ENCODE measurements at places on chromosomes 2 and 18. TPM values are rescaled to one million over a fixed set of nuclear protein-coding genes. Genes with fewer than 3 reads are reported as not detected.

ZNF407 gene
- 4.8 TPM for total RNA-seq

DNA sequence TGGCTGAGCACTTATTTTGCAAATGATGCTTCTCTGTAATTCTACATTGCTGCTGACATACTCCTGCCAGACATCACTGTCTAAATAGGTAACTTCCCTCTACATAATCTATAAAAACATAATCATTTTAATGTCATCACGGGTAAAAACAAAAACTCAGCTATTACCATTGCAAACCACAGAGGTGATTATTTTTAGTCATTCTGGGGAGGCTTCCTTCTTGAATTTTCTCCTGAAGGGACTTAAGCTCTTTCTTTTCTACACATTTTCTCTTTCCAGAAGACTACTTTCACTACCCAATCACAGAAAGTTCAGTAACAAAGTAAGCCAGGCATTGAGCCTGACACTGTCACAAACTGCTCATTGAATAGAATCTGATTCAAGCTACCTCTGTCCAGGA lies 40.4 kb upstream of the NFU1 start:
- DNase-seq = no peak

DNA sequence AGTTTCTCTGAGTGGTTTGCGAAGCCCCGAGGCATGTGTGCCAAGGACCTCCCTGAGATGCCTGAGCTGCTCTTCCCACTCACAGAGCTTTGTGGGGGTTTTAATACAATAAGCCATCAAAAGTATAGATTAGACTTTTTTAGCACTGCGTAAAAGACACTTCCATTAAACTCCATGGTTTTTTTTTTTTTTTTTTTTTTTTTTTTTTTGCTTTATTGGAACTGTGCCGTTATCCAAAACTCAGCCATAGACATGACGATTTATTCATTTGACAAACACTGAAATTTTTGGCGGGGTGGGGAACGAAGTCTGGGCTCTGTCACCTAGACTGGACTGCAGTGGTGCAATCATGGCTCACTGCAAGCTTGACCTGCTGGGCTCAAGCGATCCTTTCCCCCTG lies 18.4 kb downstream of the NPPC start:
- DNase-seq = no peak

TCF23 gene
- total RNA-seq = not detected

- no peak for DNase-seq
Observed at GRCh38 chr2:20147351-20147750, 77.6 kb downstream of the SDC1 start.

CLHC1 gene
- total RNA-seq = 2.1 TPM

SH3RF3 gene
- total RNA-seq = 4.3 TPM

- peak; percentile 47 for DNase-seq
Observed at GRCh38 chr2:200189964-200190363, 116.5 kb upstream of the SPATS2L start.

DNA sequence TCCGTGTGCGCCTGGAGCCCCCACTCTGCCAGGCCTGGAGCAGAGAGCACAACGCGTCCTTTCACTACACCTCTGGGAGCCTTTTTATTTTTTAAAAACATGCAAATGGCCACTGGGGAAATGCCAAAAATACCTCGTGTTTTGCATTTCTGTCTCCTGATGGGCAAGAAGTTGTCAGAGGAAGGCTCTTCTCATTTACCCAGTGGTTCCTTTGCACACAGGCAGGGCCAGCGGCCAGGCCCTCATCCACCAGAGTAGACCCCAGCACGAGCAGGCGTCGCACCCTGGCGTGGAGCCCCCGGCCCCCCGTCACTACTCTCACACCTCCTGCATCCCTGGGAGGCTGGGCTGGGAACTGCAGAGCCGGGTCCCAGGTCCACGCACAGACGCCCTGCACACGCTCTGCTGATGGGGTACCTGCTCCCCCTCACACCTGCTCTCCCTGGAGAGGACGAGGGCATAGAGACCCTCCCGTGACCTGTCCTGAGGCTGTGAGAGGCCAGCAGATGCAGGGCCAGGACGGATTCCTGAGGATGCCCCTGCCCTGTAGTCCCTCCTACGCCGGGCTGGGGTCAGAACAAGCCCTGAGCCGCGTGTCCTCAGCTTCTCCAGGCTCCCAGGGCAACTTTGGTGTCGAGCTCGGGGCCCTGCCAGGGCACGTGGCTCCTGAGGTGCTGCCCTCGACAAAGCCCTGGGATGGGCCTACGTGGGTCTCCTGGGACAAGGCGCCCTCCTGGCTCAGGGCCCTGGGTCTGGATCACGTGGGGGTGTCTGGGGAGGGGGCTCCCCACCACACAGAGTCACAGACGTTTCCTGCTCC lies 65.0 kb downstream of the NFATC1 start:
- no peak for DNase-seq

- DNase-seq = no peak
Observed at GRCh38 chr2:19723021-19723420, 178.8 kb downstream of the TTC32 start.

- DNase-seq = peak; percentile 88
Observed at GRCh38 chr18:75544496-75544895, 117.0 kb upstream of the SMIM21 start.

ADD2 gene
- not detected for total RNA-seq

- peak; percentile 70 for DNase-seq
Observed at GRCh38 chr2:160493227-160494028, at the start of gene RBMS1. Gene RBMS1 (minus strand): TSS chr2:160493807. CDS start chr2:160493363, 444 bp downstream.

NEURL3 gene
- 0.48 TPM for total RNA-seq

- peak; percentile 48 for DNase-seq
Observed at GRCh38 chr2:127254386-127254981, 34.4 kb upstream of the CYP27C1 start.

DNA sequence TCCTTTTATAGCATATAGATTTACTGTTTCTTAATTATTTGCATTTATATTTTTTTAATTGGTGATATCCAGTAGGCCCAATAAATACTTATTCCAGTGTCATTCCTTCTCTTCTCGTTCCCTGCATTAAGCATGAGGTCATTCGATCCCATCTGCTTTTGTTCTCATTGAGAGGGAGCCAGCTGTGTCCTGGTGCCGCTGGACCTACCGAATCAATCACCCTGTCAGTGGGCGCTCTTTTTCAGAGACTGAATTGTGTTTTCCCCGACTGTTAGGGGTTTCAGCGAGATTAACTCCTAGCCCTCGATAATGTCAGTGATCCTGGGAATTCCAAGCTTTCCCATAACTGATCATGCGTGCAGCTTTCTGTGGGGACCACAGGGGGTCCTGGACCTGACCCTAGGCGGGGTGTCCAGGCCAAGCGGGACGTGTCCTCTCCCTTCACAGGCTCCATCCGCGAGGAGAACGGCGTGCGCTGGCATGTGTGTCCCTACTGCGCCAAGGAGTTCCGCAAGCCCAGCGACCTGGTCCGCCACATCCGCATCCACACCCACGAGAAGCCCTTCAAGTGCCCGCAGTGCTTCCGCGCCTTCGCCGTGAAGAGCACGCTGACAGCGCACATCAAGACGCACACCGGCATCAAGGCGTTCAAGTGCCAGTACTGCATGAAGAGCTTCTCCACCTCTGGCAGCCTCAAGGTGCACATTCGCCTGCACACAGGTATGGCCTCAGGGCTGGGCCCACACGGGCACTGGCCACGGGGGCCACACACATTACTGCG lies 72.4 kb downstream of the ZNF236 start:
- no peak for DNase-seq

DNA sequence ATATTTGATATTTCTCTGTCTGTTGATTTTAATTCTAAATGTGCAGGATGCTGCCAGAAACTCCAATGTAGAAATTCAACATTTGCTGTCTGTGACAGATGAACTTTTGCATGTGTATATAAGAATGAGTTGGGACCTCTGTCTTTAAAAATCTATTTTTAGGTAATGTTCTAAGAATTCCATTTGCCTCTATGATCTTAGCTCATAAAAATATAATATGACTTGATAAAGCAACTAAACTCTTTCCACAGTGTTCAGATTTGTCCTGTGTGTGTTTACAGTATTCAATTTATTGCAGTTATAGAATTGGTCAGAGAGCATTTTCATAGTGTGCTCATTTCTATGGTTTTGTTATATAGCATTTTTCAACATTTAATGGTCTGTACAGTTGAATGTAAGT lies 33.6 kb downstream of the RNMT start:
- no peak for DNase-seq

GRCh38 chr18:7291046-7291445 lies 60.2 kb downstream of the LRRC30 start:
- no peak for DNase-seq

- no peak for DNase-seq
Observed at GRCh38 chr2:198712485-198712884, 745.3 kb downstream of the SATB2 start.

ATG4B gene
- 79.8 TPM for total RNA-seq

- DNase-seq = no peak
Observed at GRCh38 chr2:70939839-70940580, 4.3 kb downstream of the ATP6V1B1 start.

GRCh38 chr2:145036421-145037011 lies 516.6 kb upstream of the ZEB2 start:
- DNase-seq = peak; percentile 93

DNA sequence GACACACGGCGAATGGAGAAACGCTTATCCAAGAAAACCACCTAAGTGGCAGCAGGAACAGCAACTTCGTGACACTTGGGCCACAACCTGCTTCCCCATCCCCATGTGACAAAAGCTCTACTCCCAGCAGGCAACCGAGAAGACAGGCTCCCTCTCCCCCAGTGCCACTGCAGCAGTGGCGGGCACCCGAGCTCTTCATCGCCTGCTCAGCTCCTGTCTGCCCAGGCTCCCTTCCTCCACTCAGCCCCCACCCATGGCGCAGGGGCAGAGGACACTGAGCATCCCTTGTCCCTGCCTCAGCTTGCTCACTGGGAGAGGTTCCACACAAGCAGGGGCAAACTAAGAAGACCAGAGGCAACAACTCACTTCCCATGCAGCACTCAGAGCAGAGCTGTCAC lies 22.9 kb downstream of the SLC66A2 start:
- no peak for DNase-seq

GRCh38 chr2:28544036-28544346 lies 48.1 kb downstream of the PLB1 start:
- no peak for DNase-seq

All from RPMI7951 (cell line).